ENCODE measurements at places on chromosomes 3 and 15.

GRCh38 chr15:100030586-100031229 lies 297.5 kb upstream of the LYSMD4 start:
- peak; percentile 11 for DNase-seq

DNA sequence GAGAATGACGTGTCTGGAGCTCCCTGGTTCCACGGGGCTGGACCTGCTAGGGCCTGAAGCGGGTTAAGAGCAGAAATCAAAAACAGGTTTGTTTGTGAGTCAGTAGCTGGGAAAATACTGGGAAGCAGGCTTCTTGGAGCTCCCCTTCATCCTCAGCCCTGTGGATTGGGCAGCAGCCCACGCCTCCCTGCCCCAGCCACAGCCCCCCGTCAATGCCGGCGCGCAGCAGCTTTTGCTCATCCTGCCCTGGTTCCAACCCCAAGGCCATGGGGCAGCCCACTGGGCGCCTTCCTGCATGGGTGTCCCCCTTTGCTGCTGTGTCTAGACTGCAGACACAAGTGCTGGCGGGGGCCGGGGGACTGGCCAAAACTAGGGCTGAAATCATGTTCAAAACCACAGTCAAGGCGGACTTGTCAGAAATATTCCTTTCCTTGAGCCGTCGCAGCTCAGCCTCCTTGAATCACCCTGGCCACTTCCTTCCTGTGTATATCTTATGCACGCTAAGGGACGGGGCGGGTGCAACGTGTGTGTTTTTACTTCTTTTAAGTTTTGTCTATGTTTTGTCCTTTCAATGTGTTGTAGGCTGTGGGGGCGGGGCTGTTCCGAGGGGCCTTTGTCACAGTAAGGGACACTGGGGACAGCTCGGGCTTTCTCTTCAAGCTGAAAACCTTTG lies 108.1 kb downstream of the KLF13 start:
- DNase-seq = peak; percentile 87

GRCh38 chr15:63517628-63518027 lies 13.2 kb downstream of the USP3 start:
- no peak for DNase-seq

- DNase-seq = peak; percentile 55
These were observed 734 bp downstream of the TBL1XR1 start for GRCh38 chr3:177196456-177197040.

DNA sequence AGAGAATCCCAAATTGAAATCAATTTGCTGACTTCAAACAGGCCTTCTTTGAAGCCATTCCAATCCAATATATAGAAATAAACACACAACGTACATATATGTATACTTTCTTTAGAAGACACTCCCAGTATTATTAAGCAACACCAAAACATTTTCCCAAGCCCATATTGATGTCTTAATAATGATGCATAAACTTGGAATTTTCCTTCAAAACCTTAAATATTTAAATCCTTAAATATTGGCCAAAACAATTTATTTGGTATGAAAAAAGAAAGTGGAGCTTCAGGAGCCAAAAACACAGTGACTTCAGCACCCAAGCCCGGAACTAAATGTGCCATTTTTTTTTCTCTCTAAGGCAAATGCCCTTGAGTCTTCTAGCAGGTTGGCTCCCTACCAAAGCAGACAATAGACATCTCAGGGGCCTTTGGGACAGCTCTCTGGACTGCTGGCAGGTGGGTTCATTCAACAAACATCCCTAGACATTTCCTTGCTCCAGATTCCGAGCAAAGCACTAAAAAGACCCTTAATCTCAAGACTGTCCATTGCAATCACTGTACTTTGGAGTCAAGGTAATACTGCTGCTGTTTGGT lies 384.7 kb downstream of the NTRK3 start:
- DNase-seq = no peak

DNA sequence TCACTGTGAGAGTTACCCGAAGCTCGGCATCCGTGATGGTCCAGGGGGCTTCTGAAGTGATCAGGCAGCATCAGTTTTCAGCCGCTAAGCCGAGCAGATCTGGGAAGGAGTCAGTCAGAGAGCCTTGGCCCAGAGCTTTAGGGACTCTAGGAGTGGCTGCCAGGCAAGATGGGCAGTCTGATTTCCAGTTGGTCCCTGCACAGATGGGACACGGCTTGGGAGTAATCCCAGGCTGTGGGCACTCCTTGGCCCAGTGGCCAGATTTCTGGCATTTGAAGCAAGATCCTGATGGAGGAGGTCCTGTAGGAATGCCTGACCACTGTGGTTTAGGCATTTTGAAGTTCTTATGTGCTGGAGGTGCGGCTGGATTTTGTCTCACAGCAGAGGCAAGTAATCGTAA lies 10.5 kb upstream of the IP6K2 start:
- no peak for DNase-seq

DNA sequence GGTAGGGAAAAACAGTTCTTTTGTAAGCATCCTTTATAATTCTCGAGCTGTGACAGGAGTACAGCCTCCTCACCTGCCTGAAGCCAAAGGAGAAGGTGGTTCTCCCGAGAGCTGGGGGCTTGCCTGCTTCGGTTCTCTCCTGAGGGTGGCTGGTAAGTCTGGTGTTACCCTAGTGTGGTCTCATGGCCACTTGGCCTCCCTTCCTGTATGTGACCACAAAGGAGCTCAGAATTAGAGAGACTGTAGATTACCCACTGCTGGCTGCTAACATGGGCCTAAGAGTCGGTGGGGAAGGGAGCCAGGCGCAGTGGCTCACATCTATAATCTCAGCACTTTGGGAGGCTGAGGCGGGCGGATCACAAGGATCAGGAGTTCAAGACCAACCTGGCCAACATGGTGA lies 12.6 kb downstream of the PDHB start:
- no peak for DNase-seq

DNA sequence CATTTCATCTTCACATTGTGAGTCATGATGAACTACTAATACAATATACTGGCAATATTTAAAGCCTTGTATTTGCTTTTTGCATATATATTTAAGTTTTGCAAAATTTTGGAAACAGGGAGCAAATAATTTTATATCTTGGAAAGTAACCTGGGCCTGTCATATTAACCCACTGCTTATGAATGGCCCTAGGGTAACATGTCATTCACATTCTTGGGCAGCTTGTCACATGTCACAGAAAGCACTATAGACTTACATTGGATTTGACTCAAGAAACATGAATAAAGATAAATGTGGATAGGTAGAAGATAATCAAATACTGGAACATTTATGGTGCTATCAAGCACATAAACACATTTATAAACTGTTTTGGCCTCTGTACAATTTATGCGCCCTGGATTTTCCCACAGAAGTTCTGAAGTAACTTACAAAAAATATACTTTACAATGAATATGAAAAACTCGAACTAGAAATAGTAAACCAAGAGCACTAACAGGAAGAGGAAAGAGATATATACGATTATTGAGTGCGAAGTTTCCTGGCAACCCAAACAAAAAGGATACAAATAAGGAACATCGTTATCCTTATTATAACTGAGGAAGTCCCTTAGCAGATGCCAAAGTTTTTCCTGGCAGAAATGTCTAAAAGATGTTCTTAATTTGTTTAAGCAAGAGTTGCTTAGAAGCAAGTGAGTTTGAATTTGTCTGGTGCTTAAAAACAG lies 257.2 kb downstream of the RBMS3 start:
- DNase-seq = no peak
